Right lung (tissue), 10 donors: ENCODE measurements at places on chromosomes 1 and 21.

- DNase-seq, result no peak
Observed at GRCh38 chr1:15106608-15107007, 46.9 kb upstream of the TMEM51 start.

GRCh38 chr1:17601643-17602382 lies 62.3 kb downstream of the ARHGEF10L start:
- DNase-seq, result no peak

DNA sequence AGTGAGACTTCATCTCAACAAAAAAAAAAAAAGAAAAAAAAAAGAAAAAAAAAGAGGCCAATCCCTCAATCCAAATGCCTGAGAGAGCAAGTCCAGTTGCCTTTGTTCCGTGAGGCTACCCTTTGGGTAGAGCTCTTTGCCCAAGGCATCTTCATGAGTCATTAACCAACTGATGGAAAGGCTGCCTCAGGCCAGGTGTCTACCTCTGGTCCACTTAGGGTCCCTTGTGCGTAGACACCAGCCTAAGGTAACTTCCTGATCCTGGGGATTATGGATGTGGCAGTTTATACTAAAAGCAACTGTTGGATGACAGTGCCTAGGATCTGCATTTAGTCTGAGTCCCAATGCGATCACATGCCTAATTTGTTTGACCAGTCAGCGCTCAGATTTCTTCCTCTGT lies 20.7 kb upstream of the ZNF326 start:
- DNase-seq, result no peak

GRCh38 chr1:152768847-152769533 lies 6.0 kb upstream of the LCE1F start:
- no peak for DNase-seq

DNA sequence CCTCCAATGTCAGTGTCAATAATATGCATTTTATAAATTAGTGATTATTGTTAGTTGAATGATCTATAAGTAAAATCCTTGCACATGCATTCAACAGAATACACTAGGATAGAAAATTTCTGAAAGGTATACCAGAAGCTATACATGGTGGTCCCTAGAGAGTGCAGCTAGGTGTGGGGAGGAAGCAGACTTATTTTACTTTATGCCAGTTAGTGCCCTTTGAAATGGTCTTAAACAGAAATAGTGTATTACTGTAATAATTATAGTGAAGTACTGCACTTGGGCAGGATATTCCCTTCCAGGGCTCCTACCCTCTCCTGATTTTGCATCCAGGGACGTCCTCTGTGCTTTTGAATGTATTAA lies 23.2 kb upstream of the WDR26 start:
- DNase-seq, result no peak

DNA sequence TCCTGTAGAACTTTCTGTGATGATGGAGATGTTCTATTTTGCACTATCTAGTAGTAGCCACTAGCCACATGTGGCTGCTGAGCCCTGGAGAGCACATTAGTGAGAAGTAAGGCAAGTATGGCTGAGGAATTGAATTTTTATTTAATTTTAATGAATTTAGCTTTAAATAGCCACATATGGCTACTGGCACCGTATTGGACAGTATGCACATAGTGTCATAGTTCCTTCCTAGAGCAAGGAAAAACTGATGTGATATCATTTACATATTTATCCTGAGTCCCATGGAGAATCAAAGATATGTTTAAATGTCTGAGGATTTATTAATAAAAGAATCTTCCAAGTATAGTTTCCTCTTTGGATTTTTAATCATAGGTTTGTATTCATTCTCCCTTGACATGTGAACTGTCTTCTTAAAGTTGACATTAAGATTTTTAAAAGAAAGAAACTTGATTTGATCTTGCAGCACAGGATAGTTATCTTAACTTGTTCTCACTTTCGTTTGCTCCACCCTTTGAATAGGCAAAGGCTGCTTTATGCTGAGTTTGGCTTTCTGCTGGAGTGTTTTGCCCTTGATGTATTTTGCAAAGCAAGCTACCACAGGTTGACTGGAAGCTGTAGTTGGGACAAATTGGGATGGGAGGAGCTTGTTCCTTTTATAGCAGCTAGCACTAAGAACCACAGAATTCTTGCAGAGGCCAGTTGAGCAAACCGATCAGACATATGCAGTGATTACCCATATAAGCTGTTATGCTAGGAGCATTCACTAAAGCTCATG lies 129.7 kb downstream of the VPS13D start:
- DNase-seq, result no peak

DNA sequence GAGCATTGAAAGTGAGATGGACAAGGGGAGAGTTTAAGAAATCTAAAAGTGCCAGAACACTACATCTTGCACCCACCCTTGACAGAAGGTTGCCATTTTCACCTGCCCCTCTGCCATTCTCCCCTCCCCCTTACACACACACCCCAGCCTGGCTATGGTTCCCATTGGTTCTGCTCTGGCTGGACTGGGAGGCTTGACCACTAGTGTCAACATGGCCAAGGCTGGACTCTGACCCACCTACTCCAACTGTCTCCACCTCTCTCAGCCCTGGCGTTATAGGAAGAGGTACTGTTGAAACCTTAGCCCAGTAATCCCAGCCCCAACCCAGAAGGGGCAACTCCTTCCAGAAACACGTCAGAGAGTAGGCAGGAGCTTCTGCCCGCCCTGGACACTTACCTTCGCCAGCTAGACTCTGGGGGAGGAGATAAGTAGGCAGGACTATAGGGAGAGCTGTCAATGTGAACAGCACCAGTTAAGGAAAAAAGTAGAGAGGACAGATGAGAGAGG lies 4.5 kb downstream of the CRTC2 start:
- no peak for DNase-seq

DNA sequence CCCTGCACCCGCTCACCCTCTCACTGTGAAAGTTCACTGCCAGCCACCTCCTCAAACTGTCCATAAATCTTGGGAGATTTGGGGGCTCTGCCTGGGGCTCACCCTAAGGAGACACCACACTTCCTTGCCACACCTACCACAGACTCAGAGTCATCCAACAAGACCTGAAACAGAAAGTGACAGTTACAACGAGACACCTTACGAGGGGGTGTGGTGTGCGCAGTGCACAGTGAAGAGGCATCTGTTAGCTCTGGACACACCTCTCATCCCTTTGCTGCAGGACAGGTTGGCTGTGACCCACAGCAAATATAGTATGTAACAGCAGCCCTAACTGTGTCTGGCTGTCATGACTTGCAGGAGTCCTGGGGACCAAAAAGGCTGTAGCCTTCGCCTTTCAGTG lies 190.2 kb downstream of the NR5A2 start:
- no peak for DNase-seq

- no peak for DNase-seq
Observed at GRCh38 chr1:241848686-241849344, 811 bp downstream of the EXO1 start.

- no peak for DNase-seq
Observed at GRCh38 chr1:60695716-60696171, 386.6 kb upstream of the NFIA start.

DNA sequence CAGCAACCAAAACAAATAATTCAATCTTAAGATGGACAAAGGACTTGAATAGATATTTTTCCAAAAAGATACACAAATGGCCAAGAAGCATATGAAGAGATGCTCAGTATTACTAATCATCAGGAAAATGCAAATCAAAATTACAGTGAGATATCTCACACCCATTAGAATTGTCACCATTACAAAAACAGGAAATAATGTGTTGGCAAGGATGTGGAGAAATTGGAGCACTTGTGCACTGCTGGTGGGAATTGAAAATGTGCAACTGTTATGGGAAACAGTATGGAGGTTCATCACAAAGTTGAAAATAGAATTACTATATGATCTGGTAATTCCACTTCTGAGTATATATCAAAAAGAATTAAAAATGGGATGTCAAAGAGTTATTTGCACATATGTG lies 83.2 kb downstream of the SH3GLB1 start:
- DNase-seq, result no peak

GRCh38 chr21:14814991-14815390 lies 249.8 kb downstream of the NRIP1 start:
- DNase-seq, result no peak

- DNase-seq, result no peak
Observed at GRCh38 chr21:45502006-45502345, 40.3 kb downstream of the SLC19A1 start.

GRCh38 chr1:20578721-20579395 lies 10.0 kb upstream of the CDA start:
- DNase-seq, result no peak

DNA sequence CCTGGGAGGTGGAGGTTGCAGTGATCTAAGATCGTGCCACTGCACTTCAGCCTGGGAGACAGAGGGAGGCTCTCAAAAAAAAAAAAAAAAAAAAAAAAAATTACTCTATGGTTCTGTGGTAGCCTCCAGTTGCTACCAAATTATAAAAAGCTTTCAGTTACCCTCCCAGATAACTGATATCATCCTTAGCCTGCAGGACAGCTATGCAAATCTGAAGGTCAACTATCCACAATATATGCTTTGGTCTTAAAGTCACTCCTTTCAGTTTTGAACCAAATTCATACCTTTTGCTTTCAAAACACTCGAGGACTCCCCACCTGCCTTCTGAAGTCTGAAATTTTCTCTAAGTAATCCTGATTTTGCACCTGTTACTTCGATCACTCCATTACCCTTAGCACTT lies 3.1 kb downstream of the MIXL1 start:
- DNase-seq, result no peak

- DNase-seq, result no peak
Observed at GRCh38 chr1:15176120-15176519, 22.6 kb downstream of the TMEM51 start.

DNA sequence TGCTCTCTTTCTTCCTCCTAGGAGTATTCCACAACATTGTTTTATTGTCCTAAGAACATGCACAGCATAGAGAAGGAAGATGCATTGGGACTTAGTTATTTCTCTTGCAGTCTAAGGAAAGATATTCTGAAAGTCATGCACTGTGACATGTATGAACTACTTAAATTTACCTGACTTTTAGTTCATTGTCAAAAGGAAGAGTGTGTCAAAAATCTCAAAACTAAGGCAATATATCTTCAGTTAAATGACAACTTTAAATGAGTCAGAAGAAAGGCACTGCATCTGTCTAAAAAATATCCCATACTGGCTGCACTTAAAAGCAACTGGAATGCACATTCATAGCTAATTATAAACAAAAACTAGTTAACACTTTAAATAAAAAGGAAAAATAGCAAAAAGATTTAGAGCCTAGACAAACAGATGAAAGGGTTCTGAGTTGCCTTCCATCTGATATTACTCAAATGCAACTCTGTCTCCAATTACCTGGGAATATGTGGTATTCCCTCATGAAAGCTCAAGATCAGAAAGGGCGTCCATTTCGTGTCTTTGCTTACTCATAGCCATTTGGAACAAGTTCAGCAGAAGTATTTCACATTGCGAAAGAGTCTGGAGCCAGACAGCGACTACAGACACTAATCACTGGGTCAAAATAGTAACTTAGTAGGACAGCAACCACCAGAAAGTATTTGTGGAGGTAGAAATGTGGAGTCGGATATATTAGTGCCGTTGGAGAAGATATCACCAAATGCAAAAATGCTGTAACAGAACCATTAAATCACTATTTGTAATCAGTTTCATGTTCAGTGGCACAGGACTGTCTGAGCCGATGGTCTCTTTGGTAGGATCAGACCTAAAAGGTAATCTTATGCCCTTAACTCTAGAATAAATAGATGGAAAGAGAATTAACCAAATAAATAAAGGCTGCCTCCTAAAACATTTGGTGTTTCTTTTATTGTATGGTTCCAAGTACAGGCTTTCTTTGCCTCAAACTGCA lies 225.7 kb downstream of the GREM2 start:
- no peak for DNase-seq

DNA sequence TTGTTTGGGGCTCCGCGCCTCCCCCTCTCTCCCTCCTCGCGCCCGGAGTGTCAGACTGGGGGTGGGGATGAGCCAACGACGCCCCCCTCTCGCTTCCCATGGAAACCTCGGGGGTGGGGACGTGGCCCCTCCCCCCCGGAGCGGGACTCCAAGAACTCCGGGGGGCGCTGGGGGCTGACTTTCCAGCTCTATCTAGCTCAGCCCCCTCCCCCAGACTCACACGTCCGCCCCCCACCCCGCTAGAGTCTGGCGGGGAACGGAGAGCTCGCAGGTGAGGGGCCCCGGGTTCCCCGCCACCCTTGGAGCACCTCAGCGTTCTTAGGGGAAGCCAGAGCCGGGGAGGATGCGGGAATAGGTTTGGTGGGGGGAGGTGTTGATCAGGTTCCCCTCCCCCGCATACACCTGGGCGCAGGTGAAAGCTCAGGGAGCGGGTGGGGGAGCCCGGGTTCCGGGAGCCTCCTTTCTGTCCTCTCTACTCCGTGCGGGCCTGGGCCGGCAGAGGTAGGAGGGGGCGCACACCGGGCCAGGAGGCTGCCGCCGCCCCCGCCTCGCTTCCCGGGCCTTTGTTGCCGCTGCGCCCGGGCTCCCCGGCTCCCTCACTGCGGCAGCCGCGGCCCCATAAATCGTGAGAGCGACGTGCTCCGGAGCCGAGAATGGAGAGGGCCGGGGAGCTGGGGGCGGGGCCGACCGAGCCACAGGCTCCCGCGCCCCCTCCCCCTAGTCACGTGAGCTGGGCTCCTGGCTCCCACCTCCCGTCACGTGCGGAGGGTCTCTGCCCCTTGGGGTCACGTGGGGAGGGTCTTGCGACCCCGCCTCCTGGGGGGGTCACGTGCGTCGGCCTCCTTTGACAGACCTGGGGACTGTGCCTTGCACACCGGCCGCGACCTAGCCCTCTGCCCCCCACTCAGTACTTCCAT lies 1.9 kb downstream of the EFNA3 start:
- no peak for DNase-seq

DNA sequence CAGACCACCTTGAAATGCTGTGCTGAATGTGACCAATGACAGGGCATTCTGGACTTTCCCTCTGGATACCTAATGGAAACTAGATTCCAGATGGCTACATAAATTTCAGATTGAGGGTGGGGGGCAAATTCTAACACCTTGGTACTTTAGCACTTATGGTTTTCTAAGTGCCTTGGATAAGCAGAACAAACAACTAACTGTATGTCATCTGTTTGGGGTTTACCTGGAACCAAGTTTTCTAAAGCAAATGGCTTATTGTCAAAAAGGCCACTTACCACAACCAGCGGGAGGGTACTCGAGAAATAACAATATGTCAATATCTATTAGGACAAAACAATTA lies 39.1 kb downstream of the GPR3 start:
- no peak for DNase-seq

DNA sequence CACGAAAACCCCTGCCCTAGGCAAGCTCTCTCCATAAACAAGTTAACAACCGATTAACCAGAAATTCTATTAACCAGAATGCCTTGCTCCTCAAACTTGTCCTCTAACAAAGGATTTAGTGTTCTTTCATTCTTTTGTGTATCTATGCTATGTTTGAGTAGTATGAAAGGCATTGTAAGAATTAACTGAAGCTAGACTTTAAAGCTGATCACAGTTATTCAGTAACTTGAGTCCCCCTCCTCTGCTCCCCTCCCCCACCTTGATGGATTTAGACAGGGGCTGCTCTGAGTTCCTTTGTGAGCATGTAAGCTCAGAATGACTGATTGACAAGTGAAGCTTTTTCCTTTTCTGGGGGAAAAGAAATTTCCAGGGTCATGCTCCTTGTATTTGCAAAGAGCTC lies 257.6 kb downstream of the TTLL7 start:
- DNase-seq, result no peak

DNA sequence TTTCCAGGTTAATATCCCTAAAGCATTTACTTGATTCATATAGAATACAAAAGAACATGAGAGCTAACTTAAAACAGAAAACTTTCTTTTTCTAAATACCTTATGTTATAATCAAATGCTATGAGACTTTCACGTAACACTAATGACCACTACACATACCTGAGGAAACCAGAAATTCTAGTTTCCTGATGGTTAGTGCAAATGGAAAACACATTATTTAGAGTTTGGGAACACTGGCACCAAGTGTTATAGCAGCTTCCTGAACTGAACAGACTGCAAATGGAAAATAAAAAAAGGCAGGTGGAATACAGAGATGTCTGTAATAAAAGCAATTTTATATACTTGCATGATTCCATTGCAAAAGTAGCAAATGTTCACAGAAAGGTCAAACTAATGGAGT lies 15.5 kb downstream of the PAXBP1 start:
- DNase-seq, result peak; percentile 7
